H54 (cell line): ENCODE measurements at places on chromosomes 16 and 17.

DNA sequence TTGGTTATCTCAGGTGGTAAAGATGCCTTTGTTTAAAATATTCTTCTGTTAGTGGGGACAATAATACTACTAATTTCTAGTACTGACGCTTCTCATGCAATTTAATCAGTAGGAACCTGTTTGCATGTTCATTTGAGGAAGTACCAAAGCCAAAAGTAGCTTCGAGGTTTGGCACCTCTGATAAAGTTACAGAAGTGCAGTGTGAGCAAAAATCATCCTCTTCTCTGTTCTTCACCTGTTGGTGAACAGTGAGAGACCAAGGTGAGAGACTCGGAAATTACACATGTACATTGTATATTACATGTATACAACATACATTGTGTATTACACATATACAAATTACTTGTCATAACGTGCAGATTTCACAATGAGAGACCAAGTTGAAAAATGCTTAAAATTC, 404.6 kb downstream of the MAF start:
- no peak for DNase-seq

- DNase-seq = no peak
These were observed 28.7 kb downstream of the CACNA1G start for GRCh38 chr17:50589095-50589705.

- no peak for DNase-seq
These were observed 6.4 kb downstream of the SLC16A3 start for GRCh38 chr17:82235056-82235774.

GRCh38 chr17:45441526-45442310, 9.0 kb upstream of the ARHGAP27 start:
- no peak for DNase-seq

DNA sequence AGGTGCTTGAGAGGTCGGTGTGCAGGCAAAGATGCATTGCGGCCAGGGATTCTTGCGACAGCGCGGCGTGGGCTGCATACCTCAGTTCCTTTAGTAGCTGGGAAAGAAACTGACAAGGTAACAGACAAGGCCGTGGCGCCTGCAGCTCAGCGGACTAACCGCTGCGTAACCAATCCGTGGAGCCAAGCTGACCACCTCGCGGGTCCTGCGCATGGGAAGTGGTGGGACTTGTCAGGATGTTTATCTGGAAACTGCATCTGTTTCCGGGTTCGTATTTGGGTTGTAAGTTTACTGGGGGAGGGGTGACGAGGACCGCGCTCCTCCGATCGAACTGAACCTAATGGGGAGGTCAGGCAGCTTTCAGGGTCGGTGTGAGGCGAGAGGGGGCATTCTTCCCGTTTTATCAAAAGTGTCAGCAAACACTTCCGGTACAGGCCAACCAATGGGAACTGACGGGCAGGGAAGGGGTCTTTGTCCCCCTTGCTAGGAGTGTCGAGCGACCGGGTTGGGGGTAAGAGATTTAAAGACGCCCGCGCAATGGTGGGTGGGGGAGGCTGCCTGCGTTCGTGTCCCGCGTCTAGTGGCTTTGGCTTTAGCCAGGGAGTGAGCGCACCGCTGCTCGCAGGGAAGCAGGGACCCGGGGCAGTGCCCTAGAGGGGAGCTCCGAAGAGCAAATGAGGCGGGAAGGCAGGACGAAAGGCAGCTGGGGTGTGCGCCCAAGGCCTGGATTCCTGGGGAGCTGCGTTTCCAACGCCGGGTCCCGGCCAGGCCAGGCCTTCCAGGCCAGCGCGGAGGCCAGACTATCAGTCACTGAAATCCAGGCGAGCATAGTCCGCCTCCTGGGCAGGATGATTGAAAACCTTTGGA, 7.0 kb downstream of the IRX6 start:
- DNase-seq = no peak

DNA sequence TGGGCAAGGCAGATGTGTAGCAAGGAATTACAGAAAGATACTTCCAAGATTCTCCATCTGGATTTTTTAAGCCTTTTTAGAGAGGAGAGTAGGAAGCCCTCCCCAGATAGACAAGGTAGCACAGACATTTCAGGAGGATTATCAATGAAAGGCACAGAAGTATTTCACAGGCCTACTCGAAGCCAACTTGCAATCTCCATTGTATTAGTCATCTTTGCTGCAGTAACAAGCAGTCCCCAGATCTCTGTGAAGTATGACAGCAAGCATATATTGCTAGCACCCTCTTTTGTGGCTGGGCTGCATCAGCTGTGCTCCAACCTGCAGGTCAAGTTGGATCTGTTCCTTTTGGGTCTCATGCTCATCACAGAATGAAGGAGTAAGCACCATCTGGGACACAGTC, 101.6 kb downstream of the MAF start:
- no peak for DNase-seq

DNA sequence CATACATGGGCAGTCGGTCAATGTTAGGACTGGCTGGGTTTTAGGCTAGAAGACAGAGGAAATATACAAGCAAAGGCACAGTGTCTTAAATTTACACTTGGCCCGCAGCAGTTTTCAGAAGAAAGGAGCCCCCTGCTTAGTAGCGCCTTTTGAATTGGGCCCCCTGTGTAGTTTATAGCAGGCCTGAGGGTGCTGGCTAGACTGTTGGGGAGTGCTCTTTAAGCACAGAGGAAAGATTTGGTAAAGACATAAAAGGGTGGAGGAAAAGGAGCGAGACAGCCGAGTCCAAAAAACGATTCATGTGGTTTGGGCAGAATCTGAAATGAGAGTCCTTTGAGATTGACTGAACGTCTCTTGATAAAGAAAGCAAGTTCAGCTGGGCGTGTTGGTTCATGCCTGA, 10.6 kb downstream of the RMI2 start:
- no peak for DNase-seq

- no peak for DNase-seq
These were observed 2.8 kb upstream of the SHISA9 start for GRCh38 chr16:12898551-12898950.

DNA sequence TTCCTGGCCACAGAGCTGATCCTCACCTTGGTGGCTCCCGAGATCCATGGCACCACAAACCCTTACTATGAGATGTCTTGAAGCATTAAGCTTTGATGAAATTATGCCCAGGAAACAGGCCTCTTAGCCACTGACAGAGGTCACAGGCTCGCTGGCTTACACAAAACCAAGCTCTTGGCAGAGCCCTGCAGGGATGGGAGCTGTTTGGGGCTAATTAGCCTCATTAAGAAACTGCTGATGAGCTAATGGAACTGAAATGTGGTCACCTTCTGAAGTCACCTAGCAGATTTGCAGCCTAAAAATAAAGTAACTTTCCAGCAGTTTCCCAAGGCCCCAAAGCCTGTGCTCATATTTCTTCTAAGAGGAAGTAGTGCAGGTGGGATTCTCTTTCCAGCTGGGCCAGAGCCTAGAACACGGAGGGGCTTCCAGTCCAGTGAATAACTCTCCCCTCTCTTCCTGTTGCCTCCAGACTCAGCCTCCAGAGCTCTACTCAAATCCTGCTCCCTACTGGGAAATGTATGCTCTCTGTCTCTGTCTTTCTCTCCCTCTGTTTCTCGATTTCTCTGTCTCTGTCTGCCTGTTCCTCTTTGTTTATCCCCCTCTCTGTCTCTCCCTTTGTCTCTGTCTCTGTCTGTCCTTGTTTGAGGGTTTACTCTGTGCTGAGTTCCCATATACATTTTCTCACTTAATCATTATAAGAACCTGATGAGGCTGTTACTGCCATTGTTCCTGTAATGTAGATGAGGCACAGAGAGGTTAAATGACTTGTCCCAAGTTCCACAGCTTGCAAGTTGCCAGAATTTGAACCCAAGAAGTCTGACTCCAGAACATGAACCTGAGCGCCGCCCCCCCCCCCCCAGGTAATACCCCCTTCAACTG, 338.9 kb downstream of the CA10 start:
- DNase-seq = no peak

DNA sequence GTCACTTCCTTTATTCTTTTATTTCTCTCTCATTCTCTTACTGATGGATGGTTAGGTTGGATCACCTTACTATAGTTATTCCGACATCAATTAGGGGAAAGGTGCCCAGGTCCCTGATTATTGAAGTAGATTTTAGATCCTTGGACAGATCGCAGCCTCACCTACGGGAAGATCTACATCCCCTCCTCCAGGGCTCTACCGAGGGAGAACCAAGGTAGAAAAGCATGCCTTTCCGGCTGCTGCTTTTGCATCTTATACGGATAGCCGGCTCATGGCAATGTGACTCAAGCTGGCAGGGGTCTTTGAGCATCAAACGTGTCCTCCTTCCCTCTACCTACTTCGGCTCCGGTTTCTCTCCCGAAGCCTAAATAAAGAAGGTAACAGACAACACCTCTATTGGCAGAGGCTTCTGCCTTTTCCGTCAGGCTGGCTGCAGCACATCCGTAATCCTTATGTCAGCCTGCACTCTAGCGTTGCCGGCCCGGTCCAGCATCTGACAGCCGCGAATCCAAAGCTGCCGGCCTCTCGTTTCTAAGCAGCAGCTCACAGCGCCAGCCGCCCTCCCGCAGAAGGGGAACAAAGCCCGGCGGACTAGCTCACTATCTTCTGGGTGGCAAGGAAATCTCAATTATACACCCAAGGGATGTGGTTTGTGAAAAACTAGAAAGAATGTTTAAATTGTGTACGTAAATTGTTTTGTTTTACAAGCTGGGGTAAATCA, 46.9 kb downstream of the IRX6 start:
- peak; percentile 23 for DNase-seq

- no peak for DNase-seq
These were observed 19.1 kb downstream of the ABCC3 start for GRCh38 chr17:50653738-50654137.

DNA sequence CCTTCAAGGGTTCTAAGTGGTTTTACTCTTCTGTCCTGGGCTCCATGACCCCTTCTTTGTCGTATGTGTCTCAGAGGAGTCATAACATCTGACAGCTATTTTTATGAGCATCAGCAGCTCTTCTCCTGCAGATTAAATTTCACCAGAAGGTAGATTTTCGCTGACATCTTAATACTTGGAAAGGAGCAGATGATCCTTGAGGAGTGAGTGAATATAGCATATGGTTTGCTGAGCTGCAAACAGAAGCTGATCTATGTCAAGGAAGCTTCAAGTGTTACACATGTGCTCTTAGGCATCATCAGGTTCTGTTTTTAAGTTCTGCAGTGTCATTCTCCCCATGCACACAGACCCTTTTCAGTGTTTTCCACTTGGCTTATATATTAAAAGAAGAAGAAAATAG, 49.2 kb upstream of the MYH2 start:
- DNase-seq = no peak
